ENCODE measurements at places on chromosomes 7 and 10.

GRCh38 chr10:33506391-33506790, 171.9 kb upstream of the NRP1 start:
- no peak for DNase-seq

GRCh38 chr7:27351137-27351536, 108.5 kb downstream of the EVX1 start:
- no peak for DNase-seq

- no peak for DNase-seq
These were observed 45.0 kb upstream of the STK17A start for GRCh38 chr7:43537765-43538403.

GRCh38 chr7:92621026-92621540, 30.9 kb upstream of the FAM133B start:
- DNase-seq = no peak

DNA sequence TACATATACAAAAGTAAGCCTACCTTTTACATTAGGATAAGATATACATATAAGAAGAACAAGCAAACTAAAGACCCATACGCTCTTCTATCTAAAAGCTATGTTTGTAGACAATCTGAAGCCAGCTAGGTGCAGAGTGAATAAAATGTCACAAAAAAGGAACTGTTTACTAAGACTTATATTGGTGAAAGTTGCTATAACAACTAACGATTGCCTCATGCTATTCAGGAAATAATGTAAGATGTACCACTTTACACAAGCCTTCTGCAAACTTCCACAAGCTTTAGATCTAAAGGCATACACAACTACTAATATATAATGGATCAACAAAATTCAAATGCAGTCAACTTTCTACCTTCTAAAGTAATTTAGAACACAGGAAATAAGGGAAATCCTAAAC, 175.1 kb downstream of the SRPK2 start:
- no peak for DNase-seq

- no peak for DNase-seq
These were observed 114.4 kb downstream of the PTPRN2 start for GRCh38 chr7:158473221-158473620.

- no peak for DNase-seq
These were observed 1.6 kb downstream of the AHR start for GRCh38 chr7:17300012-17300411.

DNA sequence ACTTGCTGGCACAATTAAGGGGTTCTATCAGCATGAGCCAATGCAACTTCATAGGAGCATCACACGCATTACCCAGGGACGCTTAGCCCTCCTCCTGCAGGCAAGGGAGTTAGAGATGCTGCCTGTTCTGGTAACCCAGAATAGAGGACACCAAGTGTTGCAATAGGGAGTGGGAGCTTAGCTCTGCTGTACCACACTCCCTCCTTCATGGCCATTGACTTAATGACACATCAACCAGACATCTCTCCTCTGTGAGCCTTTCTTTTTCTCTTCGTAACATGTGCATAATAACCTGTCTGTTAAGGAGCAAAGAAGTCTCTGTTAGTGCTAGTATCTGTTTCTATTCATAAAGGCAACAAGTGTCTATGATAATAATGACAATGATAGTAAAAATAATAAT, 282.4 kb downstream of the SORCS3 start:
- no peak for DNase-seq

All from frontal cortex (tissue), 4 donors.